Stimulated activated CD8-positive, alpha-beta memory T cell treated with anti-CD3 and anti-CD28 coated beads, Interleukin-7, amount 100 ng/mL, for 48 hours (primary cell): ENCODE measurements at places on chromosomes 13 and 19.
A peak's percentile ranks its signal among the peaks of the same experiment; 100 is the strongest.

DNA sequence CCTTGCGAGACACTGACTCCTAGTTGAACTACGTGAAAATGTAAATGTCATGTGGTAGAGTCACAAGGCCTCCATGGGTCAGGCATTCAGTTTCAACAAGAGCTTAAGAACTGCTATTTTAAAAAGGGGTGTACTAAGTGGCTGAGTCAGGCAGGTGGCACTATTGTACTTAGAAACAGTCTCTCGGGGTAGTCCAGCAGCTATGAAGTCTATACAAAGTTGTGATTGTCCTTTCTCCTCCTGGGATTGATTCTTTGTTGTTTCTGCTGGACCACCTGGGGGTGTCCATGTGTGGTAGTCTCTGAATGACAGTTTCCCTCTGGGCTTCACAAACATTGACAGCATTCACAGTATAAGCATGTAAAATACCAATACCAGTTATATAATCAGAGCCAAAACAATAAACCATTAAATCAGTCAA lies 33.0 kb downstream of the UGGT2 start:
- DNase-seq, result no peak

GRCh38 chr13:22082030-22082429 lies 411.2 kb downstream of the FGF9 start:
- no peak for DNase-seq

DNA sequence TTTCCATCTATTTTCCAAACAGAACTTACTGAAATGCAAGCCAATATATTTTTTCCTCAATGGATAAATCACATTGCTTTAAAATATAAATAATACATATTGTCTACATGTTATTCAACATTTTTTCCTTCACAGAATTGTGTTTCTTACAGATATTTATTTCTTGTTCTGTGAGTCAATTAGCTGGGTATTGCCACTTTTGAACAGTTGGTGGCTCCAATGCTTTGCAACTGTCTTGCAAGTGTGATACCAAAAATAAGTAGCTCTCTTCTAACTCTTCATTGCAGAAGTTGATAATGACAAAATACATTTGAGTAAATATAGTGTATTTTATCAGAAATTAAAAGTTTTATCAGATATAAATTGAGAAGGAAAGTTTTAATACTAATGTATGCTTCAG lies 17.1 kb upstream of the GPC5 start:
- no peak for DNase-seq

- no peak for DNase-seq
These were observed 905.5 kb upstream of the PCDH20 start for GRCh38 chr13:62321139-62321538.

DNA sequence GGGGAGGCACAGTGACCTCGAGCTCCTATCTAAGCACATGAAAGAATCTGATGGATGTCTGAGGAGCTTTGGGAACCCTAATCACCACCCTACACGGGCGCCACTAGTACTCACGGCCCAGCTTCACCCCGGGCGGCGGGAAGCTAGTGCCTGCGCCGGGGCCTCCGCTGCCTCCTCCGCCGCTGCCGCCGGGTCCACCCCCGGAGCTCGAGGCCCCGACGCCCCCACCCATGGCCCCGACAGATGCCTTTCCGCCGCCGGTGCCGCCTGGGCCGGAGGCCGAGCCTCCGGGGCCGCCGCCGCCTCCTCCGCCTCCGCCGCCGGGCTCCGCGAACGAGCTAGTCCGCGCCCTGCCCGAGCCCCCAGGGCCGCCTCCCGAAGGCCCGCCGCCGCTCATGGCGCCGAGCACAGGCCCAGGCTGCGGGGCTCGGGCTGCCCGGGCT lies 312 bp downstream of the GSK3A start:
- DNase-seq, result no peak

GRCh38 chr19:4183967-4184717 lies 1.7 kb downstream of the ANKRD24 start:
- DNase-seq, result no peak

GRCh38 chr19:50344661-50345318 lies 15.6 kb upstream of the KCNC3 start:
- no peak for DNase-seq

- DNase-seq, result no peak
These were observed 2.7 kb downstream of the S1PR2 start for GRCh38 chr19:10228393-10228792.

GRCh38 chr13:111183959-111184358 lies 68.8 kb downstream of the ARHGEF7 start:
- DNase-seq, result no peak

GRCh38 chr13:23724196-23724970 lies 154.2 kb downstream of the TNFRSF19 start:
- DNase-seq, result no peak

GRCh38 chr19:1122972-1123363 lies 19.2 kb downstream of the GPX4 start:
- DNase-seq, result peak; percentile 65

DNA sequence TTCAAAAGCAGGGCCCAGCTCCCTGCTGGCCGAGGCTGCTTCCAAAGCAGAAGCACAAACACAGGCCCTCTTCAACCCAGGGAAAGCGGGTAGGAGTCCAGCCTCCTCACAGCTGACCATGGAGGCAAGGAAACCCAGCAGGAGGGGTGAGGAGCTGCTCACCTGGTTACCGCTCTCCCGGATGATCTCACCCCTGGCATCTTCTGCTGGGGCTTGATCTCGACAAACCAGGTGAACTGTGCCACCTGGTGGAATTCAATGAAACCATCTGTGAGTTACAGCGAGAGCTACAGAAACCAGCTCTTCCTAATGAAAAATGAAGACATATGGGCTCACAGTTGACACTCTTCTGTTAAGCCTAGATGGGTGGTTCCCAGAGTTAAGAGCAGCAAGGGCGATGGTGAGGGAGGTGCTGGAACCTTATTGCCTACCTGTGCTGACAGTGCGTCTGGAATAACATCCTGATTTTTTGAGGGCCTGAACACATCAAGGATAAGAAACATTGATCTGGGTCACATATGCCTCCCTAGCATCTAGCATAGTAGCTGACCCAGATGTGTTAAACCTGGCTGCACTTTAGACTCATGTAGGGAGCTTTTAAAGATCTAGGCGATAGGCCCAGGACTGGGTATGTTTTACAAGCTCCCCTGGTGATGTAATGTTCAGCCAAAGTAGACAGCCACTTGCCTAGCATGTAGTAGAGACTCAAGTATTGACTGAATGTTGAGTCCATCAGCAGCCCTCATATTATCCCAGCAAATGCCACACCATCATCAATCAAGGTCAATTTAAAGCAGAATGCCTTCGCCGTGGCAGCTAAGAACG lies 6.1 kb downstream of the DHRS12 start:
- no peak for DNase-seq

DNA sequence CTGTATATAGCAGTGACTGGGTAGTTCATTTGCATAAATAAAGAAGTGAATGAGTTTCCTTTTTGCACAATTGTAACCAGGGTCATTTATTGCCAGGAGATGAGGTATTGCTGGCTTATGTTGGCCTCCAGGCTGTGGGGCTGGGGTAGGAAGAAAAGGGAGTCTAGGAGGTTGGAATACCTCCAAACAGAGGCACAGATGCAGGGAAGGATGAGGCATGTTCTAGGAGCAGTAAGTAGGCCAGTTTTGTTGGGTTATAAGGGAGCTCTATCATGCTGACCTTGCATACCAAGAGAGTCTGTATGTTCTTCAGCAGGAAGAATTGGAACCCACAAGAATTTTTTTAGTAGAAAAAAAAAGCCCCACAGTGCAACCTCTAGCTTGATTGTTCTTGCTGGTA lies 17.2 kb upstream of the CYSLTR2 start:
- DNase-seq, result no peak

DNA sequence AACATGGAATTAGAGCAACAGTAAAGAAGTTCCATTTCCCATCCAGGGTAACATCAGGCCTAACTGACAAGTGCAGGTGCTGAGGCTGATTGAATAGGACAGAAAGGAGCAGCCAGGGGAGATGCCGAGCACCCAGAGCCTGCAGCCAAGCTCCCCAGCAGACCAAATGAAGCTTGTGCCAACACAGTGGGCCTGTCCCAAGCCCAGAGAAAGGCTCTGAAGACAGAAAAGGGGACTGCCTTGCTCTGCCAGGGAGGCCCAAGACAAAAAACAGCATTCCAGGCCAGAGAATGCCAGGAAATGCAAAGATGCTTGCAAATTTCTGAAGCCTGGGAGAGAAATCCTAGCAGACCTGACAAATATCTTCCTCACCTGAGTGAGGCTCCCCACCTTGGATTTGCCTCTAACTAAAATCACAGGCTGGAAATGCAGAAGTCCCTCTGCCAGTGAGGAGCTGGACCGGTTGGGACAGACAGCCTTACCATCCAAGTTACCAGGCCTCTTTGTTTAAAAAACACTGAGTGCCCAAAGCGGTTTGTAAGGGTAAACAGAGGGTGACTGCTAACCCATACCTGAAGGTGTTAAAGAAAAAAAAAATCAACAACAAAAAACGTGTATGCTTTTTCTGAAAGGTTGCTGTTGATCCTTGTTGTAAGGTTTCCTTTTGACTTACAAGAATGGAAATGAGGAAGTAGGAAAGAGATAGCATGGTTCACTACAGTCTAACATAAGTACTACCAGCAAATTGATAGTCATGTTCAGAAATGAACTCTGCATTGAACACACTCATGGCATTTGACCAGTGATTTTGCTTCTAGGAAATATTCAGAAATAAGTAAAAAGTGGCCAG lies 11.8 kb upstream of the HMGB1 start:
- no peak for DNase-seq

DNA sequence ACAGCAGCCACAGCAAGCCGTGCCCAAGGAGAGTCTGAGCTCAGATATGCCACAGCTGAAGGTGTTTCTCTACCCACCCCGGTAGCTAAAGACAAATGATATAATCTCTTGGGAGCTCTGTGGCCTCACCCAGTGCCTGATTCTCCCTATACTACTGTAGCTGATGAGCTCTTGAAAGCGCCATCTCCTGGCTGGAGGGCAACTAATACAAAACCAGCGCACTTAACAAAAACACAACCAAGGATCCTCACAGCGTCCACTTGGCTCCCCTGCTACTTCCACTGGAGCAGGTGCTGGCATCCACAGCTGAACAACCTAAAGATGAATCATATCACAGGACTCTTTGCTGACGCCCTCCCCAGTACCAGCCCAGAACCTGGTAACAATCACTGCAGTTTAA lies 1212.0 kb downstream of the PCDH17 start:
- DNase-seq, result no peak

DNA sequence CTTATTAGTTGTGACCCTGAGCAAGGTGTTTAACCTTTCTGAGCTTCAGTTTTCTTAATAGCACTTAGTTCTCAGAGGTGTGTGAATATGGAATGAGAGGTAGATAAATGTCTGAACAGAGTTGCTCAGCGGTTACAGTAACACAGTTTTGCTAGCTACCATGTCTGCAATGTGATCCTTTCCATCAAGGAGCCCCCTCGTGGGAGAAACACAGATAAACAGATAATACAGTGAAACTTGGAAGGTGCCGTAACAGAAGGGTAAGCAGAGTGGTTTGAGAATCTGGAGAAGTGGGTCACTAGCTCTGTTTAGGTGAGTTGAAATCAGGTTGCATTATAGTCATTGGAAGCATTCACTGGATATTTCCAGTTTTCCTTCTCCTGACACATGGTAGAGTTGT lies 38.9 kb downstream of the IRS2 start:
- no peak for DNase-seq

DNA sequence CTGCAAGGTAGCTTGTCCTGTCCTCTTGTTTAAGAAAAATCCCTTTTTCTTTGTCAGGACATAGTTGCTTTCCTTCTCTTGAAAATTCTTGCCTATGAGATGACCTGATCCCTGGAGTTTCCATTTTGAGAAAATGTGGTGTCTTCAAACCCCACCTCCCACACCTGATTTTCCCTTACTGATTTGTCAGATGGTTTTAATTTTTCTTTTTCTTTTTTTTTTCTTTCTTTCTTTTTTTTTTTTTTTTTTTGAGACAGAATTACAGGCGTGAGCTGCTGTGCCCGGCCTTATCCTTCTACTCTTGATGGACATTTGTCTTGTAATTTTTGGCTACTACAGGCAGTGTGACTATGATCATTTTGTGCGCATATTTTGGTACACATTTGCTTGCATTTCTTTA lies 1.2 kb downstream of the ZNF345 start:
- no peak for DNase-seq

DNA sequence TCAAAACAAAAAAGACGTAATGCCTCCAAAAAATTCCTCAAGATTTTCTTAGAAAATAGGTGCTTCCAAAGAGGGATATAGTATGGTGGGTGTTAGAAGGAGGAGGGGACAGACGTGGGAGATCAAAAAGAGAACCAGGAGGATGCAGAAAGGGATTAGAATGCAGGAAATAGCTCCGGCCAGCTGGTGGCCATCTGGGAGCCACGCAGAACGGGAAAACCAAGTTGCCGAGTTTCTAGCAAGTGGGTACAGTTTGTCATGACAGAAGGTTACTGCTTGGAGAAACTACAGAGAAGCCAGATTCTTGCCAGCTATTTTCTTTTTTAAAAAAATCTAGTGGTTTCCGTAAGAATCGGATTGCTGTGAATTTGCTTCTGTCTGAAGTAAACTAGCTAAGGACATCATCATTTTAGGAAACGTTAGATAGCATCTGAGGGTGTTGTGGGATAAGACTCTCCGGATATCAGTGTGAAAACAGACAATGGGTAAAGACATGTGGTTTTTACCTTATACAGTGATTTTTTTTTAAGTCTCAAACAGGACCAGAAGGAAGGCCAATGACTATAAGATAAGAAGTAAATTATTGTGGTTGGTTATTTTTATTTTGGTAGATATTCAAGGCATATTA lies 104.9 kb downstream of the HSPH1 start:
- no peak for DNase-seq

DNA sequence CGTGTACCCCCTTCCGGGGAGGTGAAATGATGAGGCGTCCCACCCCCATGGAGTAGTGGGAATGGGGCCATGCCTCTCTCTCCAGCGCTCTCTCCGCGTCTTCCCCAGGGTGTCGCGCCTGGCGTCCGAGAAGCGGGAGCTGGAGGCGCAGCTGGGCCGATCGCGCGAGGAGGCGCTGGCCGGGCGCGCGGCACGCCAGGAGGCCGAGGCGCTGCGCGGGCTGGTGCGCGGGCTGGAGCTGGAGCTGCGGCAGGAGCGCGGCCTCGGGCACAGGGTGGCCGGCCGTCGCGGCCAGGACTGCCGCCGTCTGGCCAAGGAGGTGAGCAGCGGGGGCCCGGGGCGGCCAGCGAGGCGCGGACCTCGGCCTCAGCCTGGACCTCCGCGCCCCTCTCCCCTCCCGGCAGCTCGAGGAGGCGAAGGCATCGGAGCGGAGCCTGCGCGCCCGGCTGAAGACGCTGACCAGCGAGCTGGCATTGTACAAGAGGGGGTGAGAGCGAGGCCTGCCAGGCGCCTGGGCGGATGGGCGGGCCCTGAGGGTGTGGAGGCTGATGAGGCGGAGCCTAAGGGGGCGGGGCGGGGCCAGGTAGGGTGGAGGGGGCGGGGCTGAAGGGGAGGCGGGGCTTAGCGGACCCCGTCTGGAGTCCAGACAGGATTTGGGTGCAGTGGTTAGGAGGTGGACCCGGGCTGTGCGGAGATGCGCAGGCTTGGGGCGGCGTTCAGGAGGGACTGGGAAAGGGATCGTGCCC lies 7.7 kb downstream of the PGLYRP1 start:
- DNase-seq, result peak; percentile 37
